Posterior vena cava (tissue), 2 donors: ENCODE measurements at places on chromosomes 11 and 22. TPM values are rescaled to one million over a fixed set of nuclear protein-coding genes. Genes with fewer than 3 reads are reported as not detected.

Gene CYTH4
- total RNA-seq = 20.7 TPM

Gene OR4S2
- not detected for total RNA-seq

Gene ADAMTS8
- 0.86 TPM for total RNA-seq

Gene MUC6
- total RNA-seq = not detected

Gene BDNF
- total RNA-seq = 35.7 TPM

Gene SOX6
- total RNA-seq = 11.0 TPM

Gene TRAF6
- 16.0 TPM for total RNA-seq

Gene ANGPTL5
- 1.1 TPM for total RNA-seq

Gene SLC5A1
- not detected for total RNA-seq

Gene MS4A4A
- total RNA-seq = 30.1 TPM

DNA sequence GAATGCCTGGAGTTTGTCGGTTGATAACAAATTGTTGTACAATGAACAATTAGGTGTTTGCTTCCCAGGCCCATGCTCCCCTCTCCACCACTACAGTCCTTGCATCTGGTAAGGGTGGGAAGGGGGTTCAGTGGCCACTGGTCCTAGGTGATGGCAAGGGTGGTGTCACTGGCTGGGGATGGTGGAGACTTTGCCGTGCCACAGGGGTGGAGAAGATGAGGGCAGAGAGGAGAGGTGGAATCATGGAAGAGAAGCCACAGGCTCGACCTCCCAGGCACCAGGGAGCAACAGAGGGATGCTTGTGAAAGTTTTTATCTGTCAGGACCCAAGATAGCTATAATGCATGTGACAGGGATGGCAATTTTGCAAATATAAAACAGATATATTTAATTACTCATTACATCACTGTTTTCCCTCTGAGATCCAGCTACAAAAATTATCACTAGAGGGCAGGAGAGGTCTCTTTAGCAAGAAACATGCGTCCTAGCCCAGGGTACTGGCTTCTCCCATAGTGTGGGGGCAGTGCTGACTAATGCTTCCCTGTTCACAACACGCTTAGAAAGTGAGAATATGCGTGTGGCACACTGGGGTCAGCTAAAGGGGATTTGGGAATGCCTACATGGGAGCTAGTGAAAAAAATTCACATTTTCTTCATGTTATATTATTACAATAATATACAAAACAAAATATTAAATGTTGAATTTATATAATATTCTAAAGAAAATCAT, 49.0 kb upstream of the AMPD3 start:
- DNase-seq = peak; percentile 85

- peak; percentile 60 for DNase-seq
Observed at GRCh38 chr11:71165771-71166170, 86.6 kb downstream of the SHANK2 start.

DNA sequence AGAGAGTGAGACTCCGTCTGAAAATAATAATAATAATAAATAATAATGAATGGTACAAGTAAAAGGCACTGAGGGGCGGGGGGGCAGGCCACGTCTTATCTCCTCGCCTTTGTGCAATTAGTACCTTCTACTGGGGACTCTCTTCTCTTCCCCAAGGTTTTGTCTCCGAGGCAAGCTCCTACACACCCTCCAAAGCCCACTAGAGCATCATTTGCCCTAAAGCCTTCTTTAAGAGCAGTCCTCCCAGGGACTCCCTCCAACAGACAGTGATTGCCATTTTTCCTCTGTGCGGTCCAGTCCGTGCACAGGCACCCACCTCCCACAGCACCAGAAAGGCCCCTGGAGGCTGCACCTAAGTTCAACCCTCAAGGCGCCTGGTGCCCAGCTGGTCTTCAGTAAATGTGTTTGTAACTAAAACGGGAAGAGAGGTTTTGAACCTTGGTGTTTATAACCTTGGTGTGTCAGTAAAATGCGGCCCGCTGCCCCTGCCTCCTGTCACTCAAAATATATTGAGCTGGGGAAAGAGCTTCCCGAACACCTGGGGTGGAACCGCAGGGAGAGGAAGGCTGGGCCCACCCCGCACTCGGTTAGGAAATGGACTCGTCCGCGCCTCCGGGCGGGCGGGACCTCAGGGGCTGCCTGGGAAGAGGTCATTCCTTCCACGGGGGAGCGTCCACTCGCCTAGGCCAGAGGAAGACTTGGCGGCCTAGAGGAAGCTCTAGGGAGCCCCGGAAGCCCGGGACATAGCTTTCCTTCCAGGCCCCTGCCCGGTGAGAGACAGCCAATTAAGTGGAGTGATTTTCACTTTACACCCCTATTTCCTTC, 4.7 kb upstream of the KDELR3 start:
- peak; percentile 73 for DNase-seq

GRCh38 chr11:111748035-111748804, 18.0 kb downstream of the PPP2R1B start:
- DNase-seq = no peak

DNA sequence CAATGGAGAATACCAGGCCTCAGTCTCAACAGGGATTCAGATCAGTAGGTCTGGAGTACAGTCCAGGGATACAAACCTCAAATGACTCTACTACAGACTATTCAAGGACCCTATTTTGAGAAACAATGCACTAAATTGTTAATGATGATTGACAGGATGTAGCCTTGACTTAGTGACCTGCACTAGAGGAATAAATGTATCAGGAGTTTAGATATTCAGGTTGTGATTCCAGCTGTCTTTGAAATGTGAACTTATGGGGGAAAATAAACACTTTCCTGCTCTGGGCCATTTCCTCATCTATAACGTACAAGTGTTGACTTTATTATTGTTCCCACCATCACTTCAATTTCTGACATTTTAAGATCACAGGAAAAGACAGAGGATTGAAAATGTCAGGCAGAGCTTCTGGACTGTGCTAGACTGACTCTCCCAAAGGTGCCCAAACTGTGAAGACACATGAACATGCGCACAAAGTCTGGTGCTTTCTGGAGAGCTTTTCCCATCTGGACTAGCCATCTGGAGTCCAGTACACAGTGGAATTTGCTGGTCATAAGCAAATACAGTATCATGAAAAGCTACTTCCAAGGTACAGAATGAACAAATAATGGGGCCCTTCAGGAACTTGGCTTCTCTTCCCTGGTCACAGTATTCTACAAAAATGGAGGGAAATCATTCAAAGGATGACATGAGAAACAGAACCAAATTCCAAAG, 110.4 kb downstream of the USP35 start:
- DNase-seq = no peak

- DNase-seq = no peak
Observed at GRCh38 chr11:33551051-33551450, 149.6 kb downstream of the C11orf91 start.

- no peak for DNase-seq
Observed at GRCh38 chr11:36273110-36273509, 16.1 kb downstream of the COMMD9 start.

GRCh38 chr11:61756452-61757212, 4.2 kb downstream of the MYRF start:
- DNase-seq = no peak

- no peak for DNase-seq
Observed at GRCh38 chr11:59208956-59209355, 3.8 kb downstream of the MPEG1 start.

DNA sequence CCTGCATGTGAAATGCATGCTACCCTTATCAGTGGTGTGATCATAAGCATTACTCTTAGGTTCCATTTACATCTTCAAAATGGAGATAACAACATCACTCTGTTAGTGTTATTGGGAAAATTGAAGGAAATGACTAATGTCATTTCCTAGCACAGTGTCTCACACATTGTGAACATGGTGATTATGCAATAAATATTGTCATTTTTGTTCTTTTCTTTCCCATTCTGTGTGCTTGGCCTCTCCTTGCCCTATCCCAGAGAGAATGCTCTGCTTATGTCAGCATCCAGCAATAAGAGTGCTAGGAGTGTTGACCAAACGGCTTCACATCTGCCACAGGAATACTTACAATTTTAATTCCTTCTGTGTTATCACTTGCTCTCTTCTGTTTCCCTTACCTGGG, 1024.1 kb upstream of the CCDC90B start:
- DNase-seq = no peak

GRCh38 chr11:76336597-76336996, 44.3 kb downstream of the THAP12 start:
- DNase-seq = no peak

- no peak for DNase-seq
Observed at GRCh38 chr22:28398981-28399380, 280.7 kb downstream of the TTC28 start.

GRCh38 chr22:47245786-47246185, 483.3 kb downstream of the TBC1D22A start:
- no peak for DNase-seq

DNA sequence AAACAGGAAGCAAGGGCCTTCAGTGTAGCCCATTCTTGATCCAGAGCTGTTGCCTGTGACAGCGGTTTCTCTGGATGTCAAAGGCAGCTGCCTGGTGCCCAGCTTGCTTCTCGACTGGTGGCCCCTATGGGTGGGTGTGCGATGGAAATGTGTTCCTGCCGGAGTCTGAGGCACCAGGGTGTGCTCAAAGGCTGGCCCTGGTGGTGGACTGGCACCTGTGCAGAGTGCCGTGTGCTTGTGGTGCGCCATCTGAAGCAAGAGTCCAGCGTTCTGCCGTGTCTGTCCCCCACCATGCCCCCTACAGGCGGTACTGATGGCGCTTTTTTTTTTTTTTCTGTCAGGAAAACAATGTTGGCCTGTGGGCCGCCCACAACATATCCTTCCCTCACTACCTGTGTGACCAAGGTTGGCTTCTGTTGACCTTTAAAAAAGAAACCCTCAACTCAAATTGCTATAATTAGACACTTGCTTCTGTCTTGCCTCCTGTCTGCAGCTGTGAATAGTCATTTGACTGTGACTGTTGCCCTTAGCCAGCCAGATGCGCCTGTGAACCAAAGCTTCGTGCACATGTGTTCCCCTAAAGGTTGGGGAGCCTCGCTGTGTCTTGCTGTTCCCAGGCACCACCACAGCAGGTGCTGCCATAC, 4.7 kb upstream of the RANBP1 start:
- DNase-seq = no peak

- peak; percentile 75 for DNase-seq
Observed at GRCh38 chr22:46050916-46051614, 74.1 kb upstream of the WNT7B start.

DNA sequence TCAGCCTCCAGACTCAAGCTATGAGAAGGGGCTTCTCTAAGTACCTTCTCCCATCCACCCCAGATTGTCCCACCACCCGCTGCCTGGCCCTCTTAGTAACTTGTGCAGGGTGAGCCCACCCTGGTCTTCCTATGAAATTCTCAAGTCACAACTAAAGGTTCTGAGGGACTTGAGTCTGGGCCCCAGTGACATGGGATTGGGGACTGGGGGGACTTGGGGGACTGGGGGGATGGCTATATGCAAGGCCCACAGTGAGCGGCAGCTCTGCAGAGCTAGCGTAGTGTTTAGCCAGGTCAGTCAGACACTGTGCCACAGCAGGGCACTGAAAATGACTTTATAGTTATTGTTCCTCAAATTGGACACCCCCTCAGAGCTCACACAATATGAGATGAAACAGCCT, 622.3 kb upstream of the CADM1 start:
- no peak for DNase-seq

DNA sequence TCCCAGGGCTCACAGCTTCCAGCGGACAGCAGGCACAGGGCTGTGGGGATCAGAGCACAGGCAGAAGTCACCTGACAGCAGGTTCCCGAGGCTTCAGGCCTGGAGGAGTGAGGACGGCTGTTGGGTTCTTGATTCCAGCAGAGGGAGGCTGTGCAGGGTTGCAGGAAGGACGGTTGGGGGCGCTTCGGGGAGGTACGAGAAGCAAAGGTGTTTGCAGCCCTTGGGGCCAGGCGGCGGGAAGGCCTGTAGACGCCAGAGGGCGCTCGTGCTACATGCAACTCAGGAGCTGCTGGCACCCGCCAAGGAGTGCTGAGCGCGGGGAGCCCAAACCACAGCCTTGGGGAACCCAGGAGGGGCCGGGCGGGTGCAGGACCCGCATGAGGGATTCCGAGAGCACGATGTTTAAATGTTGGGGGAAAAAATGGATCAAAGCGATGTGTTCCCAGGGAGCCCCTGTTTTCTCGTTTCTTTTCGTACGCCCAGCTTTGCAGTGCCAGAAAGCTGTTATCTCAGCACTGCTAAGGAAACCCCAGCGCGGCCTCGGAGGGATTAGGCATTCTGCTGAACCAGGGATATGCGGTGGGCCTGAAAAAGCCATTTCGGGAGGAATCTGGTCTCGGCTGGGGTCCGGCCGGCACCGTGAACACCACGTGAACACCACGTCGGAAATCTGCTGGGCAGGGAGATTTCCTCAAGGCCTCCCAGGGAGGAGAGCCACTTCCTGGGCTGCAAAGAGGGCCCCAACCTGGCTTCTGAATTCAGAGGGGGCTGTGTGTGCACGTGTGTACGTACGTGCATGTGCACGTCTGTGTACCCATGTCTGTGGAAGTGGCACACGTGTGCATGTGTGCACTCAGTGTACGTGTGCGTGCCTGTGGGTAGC, 88.1 kb downstream of the KCNQ1 start:
- DNase-seq = peak; percentile 97

GRCh38 chr11:79363861-79364378, 76.9 kb downstream of the TENM4 start:
- DNase-seq = no peak

DNA sequence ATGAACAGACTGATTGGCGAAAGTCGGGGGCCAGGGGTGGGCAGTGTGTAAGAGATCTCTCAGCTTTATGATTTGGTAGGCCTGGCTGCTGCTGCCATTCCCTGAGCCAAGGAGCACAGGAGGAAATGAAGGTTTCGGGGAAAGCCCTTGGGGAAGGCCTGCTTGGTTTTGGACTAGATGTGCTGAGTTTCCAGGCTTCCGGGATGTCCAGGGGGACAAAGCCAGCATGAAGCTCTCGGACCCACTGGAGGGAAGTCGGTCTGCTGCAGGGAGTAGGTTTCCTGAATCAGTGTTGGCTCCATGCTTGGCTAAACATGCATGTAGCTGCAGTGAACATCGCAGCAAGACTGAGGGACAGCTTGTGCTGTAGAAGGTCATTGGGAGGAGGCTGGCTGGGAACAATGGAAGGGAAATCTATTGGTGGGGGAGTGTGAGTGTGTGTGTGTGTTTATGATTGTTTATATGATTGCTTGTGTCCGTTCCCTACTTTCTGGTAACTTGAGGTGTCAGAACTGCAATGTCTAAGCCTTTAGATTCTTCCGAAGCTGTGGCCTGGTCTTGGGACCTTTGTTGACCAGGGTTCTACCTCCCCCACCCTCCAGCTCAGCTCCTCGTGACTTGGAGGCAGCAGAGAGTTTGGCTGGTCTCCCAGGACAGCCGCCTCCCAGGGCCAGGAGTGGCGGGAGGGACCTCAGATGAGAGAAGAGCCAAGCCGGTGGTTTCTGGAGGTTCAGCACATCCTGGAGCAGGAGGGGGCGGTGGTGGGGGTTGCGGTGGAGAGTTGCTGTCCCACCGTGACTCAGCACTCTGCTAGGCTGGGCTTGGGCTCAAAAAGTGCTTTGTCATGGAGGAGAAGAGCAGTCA, 4.0 kb upstream of the FTH1 start:
- peak; percentile 99 for DNase-seq

GRCh38 chr11:35160246-35160824, 21.4 kb downstream of the CD44 start:
- DNase-seq = no peak

GRCh38 chr11:119357074-119357473, 10.6 kb upstream of the MFRP start:
- DNase-seq = no peak

- DNase-seq = no peak
Observed at GRCh38 chr11:71542382-71542781, 4.6 kb downstream of the KRTAP5-8 start.

- no peak for DNase-seq
Observed at GRCh38 chr11:65613091-65613928, 711 bp downstream of the MAP3K11 start.
